ENCODE measurements at places on chromosomes 7 and 10. TPM values are rescaled to one million over a fixed set of nuclear protein-coding genes. Genes with fewer than 3 reads are reported as not detected.

DNA sequence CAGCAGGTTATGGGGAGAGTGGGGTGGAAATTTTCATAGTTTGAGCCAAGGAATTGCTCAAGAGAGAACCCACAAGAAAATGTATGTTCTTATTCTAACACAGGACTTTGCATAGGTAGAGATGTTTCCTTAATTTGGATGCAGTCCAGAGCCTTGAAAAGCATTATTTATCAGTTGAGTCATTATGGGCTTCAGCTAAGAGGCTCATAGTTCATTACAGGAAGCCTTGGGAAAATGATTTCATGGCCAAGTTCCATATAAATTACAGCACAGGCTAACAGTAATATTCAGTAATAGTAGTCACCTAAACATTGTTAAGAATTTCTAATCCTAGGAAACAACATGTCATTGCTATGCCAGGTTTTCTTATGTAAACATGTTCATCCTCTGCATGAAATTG lies 131.1 kb upstream of the PTPRZ1 start:
- no peak for DNase-seq

DNA sequence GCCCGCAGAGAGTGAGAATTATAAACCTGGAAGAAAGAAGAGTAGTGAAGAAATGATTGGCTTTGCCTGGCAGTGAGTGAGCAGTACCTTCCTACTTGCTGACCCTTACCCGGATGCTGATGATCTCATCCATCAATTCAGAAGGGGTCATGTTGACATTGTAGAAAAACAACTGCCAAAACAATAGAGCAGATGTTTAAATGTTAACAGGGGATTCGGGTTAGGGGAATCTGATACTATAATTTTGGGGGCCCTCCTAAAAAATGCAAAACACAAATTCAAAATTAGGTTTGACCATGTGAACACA lies 78.1 kb downstream of the MYOF start:
- no peak for DNase-seq

The AKR1C4 gene
- not detected for total RNA-seq

The PDE6C gene
- not detected for total RNA-seq

The TCAF2 gene
- 1.2 TPM for total RNA-seq

DNA sequence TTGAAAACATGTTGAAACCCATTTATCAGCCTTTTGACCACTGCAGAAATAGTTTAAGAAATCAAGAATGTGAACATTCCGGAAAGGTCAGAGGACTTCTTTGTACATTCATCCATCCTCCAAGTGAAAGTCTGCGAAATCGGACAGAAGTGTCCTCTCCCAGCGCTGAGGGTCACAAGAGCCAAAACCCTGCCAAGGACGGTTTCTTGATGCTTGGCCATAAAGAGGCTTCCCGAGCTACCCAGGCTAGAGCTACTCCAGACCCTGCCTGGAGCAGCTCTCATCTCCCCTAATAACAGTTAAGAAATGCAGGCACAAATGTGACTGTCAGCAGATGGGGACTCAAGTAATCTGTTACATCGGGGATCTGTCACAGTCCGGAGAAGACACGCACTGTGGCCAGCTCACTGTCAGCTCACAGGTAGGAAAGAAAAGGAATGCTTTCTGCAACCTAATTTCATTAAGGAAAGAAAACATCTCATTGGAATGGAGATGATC lies 4.5 kb upstream of the CYTH3 start:
- DNase-seq = no peak

DNA sequence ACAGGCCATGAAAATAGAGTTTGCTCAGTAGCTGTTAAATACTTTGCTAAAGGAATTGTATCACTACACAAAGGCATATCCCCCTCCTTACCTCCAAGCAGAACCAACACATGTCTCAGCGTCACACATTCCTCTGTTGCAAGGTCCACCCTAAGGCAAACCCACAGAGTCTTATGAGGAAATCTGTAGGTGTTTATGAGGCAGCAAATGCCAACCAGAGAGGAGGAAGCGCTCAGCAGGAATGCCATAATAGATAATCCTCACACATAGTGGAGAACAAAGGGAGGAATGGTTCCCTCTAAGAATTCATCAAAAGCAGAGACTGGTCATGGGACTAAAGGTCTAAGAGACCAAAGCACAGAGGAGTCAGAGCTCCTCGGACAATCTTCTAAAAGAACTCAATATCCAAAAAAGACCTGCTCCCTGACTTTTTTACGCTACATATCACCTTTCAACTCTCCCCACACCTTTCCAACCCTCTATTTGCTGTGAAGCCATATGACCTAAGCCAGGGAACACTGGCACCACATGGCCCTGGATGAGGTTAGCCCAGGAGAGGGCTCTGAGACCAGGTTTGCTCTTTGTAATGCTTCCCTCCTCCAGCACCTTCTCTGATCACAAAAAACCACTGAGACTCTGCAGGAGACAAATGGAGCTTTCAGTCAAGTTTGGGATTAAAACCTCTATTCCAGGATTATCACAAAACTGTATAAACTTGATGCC lies 7.3 kb downstream of the SLC25A13 start:
- no peak for DNase-seq

The CD36 gene
- total RNA-seq = 589 TPM

The EIF5AL1 gene
- total RNA-seq = 0.30 TPM

DNA sequence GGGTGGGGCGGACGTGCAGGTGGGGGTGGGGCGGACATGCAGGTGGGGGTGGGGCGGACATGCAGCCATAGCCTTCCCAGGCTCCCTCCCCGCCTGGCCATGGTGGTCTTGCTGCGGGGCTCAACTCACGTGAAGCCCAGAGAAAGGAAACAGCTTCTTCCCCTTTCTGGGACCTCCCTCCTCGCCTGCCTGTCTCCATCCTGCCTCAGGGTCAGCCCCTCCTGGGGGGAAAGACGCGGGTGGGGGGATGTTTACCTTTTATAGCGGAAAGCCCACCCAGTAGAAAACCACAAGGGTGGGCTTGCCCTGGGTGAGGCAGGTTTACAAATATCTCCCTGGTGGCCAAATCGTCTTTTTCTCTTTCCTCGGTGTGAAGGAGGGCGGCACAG lies 520.0 kb downstream of the GLRX3 start:
- no peak for DNase-seq

The EPDR1 gene
- 11.4 TPM for total RNA-seq

DNA sequence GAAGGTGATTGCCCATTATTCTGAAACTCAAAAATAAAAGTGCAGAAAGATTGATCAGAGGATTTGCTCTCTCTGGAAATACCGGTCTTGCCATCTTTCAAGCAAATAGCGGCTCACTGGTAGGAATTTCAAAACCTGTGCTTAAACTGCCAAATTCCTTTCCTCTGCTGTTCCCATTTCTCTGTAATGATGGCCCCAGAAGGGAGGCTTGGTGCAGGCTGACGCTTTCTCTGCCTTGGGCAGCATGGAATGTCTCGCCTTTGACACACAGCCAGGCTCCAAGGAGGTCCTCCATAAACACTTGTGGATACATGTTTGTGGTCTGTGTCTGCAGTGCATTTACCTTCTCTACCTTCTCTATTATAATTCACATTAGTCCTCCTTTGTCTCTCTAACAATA lies 146.8 kb downstream of the HIBADH start:
- DNase-seq = no peak

GRCh38 chr10:7565871-7566270 lies 100.9 kb downstream of the ITIH5 start:
- no peak for DNase-seq

The PNLIP gene
- 1.4 TPM for total RNA-seq

DNA sequence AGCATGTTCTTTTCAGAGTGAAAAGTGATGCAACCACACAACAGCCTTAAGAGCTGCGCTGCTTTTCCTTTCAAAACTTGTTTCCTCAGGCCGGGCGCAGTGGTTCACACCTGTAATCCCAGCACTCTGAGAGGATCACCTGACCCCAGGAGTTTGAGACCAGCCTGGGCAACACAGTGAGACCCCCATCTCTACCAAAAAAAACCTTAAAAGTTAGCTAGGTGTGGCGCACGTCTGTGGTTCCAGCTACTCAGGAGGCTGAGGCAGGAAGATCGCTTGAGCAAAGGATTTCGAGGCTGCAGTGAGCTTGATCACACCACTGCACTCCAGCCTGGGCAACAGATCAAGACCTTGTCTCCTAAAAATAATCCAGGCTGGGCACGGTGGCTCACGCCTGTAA lies 2.0 kb downstream of the COX19 start:
- DNase-seq = no peak

DNA sequence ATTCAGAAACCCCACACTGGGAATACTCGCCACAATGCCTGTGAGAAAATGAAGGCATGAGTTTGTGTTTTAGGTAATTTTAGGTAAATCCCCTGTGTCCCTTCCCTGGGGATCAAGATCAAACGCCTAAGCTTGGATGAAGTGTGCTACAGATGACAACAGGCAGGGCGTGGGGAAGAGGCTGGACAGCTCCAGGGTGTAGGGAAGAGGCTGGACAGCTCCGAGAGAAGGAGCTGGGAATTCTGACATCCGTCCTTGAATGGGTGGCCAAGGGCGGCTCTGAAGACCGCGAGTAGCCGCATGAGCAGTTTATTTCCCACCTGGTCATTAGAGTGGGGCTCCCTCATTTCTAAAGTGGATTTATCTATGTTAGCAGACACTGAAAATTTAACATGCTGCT lies 109.7 kb downstream of the RAMP3 start:
- DNase-seq = no peak

The MIOS gene
- 50.0 TPM for total RNA-seq
